ENCODE measurements at places on chromosomes 4 and X.

DNA sequence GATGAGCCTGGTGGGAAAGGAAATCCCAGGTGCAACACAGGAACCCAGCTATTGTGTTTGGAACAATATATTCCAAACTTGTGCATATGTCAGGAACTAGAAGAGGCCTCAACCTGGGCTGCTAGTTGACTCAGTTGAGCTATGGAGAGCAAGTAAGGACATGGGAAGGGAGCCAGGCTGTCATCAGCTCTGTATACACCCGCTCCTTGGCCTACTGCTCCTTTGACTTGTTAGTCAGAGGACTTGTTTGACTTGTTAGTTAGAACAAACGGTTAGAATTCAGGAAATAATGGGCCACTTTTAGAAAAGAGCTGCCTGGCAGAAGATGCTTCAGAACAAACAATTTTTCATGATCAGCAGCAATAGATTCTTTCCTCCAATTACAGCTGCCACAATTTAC, 76.4 kb downstream of the CBLL2 start:
- no peak for DNase-seq

- DNase-seq = no peak
Observed at GRCh38 chr4:69078852-69079251, 17.4 kb upstream of the UGT2B7 start.

GRCh38 chr4:127145006-127145540, 487.7 kb upstream of the INTU start:
- DNase-seq = no peak

DNA sequence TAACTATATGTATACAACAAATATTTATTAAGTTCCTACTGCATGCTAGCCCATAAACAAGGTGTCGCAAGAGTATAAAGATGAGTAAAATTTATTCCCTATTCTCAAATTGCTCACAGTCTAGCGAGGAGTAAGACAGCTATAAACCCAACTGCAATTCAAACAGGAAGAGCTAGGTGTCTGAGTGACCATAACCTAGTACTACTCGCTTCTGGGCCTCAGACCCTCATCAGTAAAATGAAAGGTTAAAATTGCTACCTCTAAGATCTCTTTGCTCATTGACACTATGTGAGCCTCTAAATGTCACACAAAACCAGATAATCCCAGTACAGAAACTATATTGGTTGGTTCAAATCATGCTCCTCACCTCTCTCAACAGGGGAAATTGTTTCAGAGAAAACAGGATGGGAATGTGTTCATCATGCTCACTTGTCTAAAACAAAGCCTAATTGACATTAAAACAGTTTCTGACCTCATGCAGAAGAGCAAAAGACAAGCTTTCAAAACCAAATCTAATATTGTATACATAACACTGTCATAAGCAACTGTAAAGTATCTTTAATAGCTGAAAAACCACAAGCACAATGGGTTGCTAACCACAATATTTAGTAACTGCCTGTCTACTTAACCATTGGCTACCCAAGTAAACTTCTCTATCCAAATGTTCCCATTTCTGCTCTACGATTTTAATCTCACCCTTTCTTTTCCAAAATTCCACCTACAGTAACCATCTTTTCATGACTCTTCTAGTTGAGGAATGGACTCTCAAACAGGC, 264.6 kb upstream of the FMR1 start:
- DNase-seq = no peak

- DNase-seq = no peak
Observed at GRCh38 chr4:73952352-73952751, 29.5 kb downstream of the PF4 start.

- DNase-seq = no peak
Observed at GRCh38 chr4:146159384-146160058, 16.0 kb upstream of the LSM6 start.

- no peak for DNase-seq
Observed at GRCh38 chr4:30172416-30172815, 547.8 kb upstream of the PCDH7 start.

DNA sequence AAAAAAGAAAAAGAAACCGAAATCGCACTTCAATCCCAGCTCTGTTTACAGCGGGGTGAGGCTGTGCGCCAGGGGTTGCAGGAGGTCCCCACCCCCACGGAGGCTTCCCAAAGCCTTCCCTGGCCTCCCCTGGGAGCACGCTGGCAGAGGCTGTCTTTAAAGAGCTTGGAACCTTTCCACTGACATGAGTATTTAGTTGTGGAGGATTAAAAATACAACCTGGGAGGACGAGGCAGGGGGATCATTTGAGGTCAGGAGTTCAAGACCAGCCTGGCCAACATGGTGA, 69.1 kb downstream of the PPP2R2C start:
- DNase-seq = no peak

- DNase-seq = no peak
Observed at GRCh38 chr4:59938166-59938565, 1262.0 kb upstream of the ADGRL3 start.

DNA sequence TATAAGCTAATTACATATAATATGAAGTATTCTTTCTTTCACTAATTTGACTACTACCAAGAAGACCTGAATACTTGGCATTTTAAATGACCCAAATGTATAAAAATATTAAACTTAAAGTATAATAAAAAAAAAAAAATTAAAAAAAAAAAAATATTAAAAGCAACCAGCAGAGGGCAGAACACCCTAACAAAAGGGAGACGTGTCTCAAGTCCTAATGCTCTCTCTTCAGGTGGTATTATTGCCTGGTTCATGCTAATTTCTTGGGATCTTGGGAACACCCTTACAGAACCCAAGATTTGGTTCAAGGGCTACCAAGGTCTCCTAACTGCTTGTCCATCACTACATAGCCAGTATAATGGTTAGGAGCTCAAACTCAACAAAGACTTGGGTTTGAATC, 754.8 kb downstream of the RAB28 start:
- no peak for DNase-seq

- no peak for DNase-seq
Observed at GRCh38 chr4:3098346-3098745, 23.9 kb downstream of the HTT start.

DNA sequence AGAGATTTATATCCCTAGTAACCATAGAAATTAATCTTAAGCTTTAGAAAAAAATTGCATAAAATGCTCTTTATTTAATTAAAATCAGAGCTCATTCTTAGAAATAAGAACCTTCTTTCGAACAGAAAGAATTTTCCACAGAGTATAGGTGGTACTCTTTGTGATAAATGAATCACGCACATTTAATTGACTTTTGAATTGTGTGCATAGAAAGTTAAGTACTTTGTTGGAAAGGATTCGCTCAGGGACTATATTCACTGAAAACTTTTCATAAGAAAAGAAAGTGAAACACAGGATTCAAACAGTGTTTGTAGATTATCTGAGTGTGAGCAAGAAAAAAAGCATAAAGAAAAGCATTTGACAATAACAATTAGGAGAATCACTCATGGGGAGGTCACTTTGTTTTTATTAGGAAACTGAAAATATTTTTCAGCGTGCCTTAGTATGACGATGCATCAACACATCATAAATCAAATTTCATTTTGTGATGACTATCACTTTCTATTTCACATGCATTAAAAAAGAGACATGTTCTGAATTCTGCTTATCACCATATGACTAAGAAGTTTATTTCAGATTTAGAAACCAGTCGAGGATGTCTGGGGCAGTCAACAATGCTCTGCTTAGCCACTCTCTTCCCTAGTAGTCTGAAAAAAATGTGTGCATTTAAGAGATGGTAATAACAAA, 49.5 kb downstream of the STX18 start:
- no peak for DNase-seq

DNA sequence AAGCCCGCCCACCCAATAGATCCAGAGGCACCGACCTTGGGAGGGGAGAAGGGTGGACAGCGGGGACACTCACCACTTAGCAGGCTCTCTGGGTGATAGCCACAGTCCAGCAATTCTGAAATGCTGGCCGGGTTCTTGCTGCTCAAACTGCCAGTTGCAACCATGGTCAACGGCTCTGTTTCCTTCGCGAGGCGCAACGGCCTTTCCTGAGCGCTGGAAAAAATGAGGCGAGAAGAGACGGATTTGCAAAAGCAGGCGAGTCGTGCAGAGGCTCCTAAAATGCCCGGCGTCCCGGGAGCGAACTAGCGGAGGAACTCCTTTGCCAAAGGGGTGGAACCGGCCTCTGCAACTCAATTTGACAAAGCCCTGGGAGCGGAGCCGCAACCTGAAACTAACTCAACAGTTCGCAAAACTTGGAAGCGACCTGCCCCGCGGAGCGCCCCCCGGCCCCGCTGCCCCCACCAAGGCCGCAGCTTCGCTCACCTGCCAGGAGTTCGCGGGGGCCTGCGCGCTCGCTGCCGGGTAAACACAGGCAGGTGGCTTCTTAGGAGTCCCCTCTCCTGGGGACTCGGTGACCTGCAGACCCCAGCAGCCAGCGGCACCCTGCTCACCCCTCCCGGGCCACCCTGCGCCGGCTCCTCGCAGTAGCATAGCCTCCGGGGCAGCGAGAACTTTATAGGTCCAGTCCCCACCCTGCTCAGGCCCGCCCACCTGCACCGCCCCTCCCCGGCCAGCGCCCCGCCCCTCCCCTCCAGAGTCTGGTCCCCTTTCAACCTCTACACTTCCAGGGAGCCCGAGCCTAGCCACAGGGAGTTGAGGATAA, at the start of gene DDIT4L:
Gene DDIT4L, minus strand, starts transcription at position 649 of the 823 bp plus-strand sequence. Its CDS starts 485 bp downstream, at position 164.
- DNase-seq = no peak

- no peak for DNase-seq
Observed at GRCh38 chr4:181853881-181854511, 389.2 kb upstream of the TENM3 start.

- no peak for DNase-seq
Observed at GRCh38 chr4:14434916-14435315, 567.4 kb upstream of the CPEB2 start.

DNA sequence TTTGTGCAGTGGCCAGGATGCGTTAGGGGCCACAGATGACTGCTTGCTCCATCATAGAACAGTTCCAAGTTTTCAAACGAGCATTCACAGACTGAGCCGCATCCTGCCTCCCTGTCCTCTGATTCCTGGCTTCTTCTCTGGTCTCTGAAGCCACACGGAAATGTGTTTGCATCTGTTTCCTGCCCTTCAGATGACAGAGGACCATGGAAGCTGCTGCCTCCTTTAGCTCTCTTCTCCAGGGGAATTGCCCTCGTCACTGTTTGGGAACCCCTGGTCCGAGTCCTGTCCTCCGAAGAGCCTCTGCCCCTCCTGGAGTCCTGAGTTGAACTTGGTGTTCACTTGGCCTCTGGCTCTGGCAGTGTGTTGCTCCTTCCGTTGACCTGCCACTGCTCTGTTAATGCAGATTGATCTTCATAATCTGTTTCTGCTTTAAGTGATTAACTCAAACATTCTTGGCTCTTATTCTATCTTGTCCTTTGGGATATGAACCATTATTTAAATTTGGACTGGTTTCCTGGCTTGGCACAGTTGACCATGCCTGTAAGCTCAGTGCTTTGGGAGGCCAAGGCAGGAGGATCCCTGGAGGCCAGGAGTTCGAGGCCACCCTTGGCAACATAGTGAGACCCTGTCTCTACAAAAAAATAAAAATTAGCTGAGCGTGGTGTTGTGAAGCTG, 96.0 kb downstream of the PTTG2 start:
- no peak for DNase-seq

DNA sequence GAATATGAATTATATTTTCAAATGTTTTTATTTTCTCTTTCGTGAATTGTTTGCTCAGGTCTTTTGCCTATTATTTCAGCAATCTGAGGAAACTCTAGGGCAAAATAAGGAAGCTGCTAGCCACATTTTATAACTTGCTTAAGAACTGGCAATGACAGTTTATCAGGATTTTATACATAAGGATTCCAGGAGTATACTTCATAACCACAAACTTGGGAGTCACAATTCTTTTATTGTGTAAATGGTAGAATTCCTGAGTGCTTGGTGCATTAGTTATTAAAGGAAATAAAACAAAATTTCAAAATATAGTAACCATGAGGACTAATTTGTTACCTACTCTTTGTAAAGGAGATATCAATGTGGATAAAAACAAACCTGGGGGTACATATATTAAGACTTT, 54.4 kb downstream of the PALLD start:
- no peak for DNase-seq

DNA sequence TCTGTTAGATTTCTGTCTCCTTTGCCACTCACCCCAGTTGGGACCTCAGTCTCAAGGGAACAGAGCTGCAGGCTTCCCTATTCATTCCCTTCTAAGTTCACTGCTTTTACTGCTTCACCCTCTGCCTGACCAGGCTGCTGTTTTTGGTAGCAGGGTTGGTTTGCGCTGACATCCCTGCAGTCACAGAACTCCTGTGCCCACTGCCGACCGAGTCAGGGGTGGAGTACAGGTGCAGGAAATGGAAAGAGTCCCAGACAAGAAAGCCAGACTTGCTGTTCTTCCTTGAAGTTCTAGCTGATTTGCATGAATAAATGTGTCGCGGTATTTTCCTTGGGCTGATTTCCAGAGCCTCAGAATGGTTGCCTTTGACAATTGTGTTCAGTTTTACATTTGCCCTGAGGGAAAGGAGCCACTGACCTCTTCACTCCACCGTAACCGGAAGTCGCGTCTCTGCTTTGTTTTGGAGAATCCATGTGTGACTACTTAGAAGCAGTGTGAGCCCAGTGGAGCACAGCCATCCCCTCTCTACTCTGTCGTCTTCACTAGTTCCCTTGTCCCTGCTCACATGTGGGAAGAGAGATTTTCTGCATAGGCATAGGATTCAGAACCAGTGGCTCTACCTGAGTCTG, 84.8 kb downstream of the TNIP2 start:
- DNase-seq = no peak

DNA sequence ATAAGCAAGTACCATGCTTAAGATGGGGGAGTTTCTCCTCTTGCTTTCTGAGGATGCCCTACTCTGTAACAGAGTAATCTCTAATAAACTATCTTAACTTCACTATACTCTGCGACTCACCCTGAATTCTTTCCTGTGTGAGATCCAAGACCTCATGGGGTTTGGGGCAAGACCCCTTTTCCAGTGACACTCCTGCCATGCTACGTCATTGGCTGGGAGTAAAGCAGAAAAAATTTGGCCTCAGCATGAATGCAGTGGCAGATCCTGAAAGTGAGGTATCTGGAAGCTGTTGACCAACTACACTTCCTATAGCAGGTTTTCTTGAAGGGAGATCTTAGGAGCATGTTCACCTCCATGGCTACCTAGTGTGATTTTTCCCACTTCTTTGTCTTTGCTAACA, 109.1 kb upstream of the MED14 start:
- DNase-seq = no peak
